Epithelial cell of proximal tubule (primary cell): ENCODE measurements at places on chromosomes 12 and 14. TPM values are rescaled to one million over a fixed set of nuclear protein-coding genes. Genes with fewer than 3 reads are reported as not detected.

The FGF23 gene
- total RNA-seq: not detected in 2 replicates

The PLEKHG7 gene
- total RNA-seq: 0.23 TPM in 1 of 2 replicates, not detected in the other

The VASH1 gene
- total RNA-seq: 2.5 and 2.9 TPM in 2 replicates

- no peak for DNase-seq
Observed at GRCh38 chr12:109816870-109817269, 16.3 kb downstream of the TRPV4 start.

The ZNF385A gene
- 3.9 and 4.3 TPM in 2 replicates for total RNA-seq

The IGF1 gene
- 0.06 TPM in 1 of 2 replicates, not detected in the other for total RNA-seq

The SMIM41 gene
- not detected in 2 replicates for total RNA-seq

- DNase-seq: no peak
Observed at GRCh38 chr12:68792952-68793351, 15.0 kb upstream of the MDM2 start.

The MYL2 gene
- not detected in 2 replicates for total RNA-seq

The CLEC9A gene
- total RNA-seq: not detected in 2 replicates

GRCh38 chr12:2382370-2383155 is 329.8 kb downstream of the CACNA1C start:
- no peak for DNase-seq

GRCh38 chr12:65741656-65742017 is 82.6 kb upstream of the HMGA2 start:
- no peak for DNase-seq

DNA sequence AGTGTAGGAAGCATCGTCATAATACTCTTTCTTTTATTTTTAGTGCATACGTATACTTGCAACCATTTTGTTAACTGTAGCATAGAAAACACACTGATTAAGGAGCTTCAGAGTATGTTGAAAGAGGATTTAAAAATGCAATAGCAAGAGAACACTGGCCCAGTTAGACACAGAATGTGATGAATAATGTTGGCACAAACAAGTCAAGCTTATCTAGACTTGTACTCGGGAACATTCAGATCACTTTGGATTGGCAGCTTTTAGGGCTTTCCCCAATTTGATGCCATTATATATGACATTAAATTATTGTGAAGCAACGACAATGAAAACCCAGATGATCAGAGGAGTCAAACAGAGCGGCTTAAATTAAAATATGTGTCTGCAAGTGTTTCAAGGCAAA is 468.1 kb downstream of the PRKD1 start:
- DNase-seq: no peak

The KLRC2 gene
- total RNA-seq: 0.36 TPM in 1 of 2 replicates, not detected in the other

DNA sequence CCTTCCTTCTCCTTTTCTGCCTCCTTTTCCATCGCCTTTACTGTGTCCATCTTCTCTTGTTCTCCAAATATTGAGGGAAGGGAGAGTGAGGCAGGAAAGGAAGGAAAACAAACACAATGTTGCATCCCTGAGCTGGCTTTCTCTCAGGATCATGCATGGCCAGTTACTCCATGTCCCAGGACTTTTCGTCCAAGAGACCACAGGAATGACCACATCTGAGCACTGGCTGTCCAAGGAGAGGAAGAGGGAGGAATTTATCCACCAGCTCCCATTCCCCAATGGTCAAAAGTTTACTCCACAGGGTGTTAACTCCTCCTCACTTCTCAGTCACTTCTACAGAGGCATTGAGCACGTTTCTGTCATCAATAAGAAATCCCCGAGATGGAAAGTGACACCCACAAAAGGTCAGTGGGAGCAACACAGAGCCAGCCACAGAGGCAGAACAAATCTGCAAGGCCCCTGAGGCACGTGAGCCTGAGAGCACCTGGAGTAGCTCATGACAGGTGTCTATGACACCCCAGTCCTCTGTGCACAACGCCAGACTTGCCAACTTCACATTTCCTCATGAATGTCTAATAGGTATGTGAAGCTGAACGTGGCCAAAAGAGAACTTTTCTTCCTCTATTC is 177.3 kb upstream of the NUDT4 start:
- DNase-seq: no peak
